Right renal cortex interstitium (tissue), 3 donors: ENCODE measurements at places on chromosomes 2 and 18. TPM values are rescaled to one million over a fixed set of nuclear protein-coding genes. Genes with fewer than 3 reads are reported as not detected.

GRCh38 chr2:85711578-85712060 is 17.5 kb downstream of the GNLY start:
- DNase-seq, result no peak

GRCh38 chr2:229066121-229066715 is 204.9 kb downstream of the PID1 start:
- DNase-seq, result no peak

DNA sequence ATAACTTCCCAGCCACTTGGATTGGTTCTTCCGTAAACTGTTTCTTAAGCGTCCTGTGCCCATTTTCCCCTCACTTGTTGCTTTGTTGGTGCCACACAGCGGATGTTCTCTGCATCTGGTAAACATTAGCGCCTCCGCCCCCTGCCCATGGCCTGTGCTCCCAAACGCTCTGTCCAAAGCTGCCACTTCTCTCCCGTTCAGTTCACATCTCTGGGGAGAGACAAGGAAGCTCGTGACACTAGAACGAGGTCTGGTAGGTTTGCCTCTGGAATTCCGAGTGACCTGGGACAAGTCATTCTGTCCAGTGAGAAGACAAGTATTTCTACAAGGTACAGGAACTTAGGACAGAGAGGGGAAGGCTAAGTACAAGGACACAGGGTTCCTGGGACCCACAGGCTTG is 9.4 kb downstream of the COPS9 start:
- no peak for DNase-seq

GRCh38 chr2:122805346-122805745 is 1049.9 kb downstream of the TSN start:
- no peak for DNase-seq

DNA sequence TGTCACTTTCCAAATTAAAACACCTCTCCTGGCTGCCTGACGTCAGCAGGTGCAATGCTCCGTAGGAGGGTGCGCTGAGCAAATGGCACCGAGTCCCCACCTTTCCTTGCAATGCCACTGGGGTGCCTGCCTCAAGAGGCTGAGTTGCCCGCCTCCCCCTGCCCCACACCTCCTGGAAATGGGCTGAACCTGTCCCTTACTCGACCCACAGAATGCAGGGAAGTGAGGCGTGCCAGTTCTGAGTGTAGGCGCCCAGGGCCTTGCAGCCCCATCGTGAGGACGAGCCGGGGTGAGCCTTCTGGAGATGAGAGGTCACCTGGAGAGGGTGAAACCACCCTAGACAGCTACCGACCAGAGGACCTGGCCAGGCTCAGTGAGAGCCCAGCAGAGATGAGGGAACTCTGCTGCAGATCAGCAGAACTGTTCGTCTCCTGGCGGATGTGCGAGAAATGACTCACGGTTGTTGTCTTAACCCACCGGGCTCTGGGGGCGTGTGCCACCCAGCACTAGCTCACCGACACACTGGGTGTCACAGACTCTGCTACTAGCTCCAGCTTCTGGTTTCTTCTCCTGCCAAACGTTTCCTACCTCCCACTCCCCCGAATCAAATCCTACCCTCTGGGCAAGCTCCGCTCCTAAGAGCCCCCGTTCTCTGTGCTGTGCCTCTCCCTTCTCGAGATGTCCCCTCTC is 168.7 kb upstream of the HDAC4 start:
- no peak for DNase-seq

DNA sequence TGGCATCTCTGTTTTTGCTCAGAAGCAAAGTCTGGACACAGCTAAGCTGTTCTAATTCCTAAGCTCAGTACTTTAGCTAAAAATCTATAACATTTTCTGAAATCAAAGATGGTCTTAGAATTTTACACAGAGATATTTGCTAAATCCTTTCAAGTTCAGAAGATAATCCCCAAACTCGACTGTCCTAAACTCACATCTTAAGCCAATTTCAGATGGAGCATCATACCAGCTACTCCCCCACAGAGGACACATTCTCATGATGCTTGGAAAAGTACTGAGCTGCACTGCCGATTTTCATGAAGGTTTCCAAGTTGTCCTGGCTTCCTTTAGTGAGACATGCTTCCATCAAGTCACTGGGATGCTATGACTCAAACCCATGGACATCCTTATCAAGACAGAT is 535.5 kb downstream of the SUCLG1 start:
- no peak for DNase-seq

DNA sequence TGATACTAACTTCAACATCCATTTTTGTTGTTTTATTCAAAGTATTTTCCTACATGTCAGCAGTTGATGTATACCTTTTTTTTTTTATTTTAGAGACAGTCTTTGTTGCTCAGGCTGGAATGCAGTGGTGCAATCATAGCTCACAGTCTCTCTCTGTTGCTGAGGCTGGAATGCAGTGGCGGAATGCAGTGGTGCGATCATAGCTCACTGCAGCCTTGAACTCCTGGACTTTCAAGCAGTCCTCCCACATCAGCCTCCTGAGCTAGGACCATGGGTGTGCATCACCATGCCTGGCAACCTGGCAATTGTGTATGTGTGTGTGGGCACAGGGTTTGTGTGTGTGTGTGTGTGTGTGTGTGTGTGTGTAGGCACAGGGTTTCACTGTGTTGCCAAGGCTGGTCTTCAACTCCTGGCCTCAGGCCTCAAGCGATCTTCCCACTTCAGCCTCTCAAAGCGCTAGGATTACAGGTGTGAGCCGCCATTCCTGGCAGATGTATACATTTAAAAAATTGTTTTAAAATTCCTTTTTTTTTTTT is 24.8 kb downstream of the SANBR start:
- no peak for DNase-seq

GRCh38 chr18:33901894-33902512 is 322.7 kb downstream of the NOL4 start:
- no peak for DNase-seq

DNA sequence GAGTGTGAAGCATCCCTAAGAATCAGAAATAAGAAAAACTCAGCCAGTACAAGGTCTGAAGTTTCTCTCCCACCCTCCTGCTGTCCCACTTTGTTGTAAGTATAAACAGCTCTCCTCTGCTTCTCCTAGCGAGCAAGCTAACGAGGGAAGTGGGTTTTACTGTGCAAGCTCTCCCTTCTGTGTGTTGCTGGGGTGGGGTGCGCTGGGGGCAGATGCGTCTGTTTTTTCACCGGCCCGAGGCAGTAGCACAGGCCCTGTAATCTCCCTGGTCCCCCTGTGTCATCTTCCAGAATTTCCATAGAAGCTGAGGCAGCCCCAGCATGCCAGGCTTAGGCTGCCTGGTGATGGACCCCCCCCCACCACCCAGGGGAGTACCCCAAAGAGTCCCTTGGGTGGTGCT is 9.4 kb upstream of the CXCR4 start:
- DNase-seq, result no peak

DNA sequence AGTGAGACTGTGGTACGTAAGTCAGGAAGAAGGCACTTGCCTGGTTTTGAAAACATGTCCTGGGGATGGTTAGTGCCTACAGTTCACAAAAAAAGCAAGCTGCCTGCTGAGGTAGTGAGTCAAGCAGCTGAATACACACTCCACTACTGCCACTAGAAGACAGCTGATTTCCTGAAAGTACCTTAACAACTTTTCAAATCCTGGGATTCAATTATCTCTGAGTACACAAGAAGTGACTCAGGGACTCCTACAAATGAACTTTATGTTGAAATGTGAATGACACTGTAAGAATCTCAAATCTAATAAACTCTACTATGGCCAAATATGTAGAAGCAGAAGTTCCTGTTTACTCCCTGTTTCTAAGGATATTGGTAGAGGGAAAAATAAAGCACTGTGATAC is 58.0 kb upstream of the ARL5A start:
- no peak for DNase-seq

- no peak for DNase-seq
Observed at GRCh38 chr2:64857581-64858471, 131.4 kb upstream of the SLC1A4 start.

- DNase-seq, result no peak
Observed at GRCh38 chr18:452816-453215, 47.7 kb downstream of the COLEC12 start.

GRCh38 chr18:55510809-55511208 is 77.2 kb downstream of the TCF4 start:
- no peak for DNase-seq

DNA sequence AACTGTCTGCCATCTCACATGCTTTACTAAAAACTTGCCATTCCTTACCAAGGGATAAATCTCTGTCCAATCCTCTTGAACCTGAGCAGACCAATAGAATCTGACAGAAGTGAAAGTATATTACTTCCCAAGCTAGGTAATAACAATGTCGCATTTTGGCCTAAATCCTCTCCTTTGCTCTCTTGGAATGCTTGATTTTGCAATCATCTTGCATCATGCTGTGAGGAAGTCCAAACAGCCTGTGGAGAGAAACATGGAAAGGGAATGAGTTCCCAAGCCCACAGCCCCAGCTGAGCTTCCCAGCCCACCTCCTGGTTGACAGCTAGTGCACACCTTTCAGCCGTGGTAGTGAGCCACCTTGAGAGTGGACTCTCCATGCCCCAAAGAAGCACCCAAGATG is 540.6 kb downstream of the STK39 start:
- no peak for DNase-seq

DNA sequence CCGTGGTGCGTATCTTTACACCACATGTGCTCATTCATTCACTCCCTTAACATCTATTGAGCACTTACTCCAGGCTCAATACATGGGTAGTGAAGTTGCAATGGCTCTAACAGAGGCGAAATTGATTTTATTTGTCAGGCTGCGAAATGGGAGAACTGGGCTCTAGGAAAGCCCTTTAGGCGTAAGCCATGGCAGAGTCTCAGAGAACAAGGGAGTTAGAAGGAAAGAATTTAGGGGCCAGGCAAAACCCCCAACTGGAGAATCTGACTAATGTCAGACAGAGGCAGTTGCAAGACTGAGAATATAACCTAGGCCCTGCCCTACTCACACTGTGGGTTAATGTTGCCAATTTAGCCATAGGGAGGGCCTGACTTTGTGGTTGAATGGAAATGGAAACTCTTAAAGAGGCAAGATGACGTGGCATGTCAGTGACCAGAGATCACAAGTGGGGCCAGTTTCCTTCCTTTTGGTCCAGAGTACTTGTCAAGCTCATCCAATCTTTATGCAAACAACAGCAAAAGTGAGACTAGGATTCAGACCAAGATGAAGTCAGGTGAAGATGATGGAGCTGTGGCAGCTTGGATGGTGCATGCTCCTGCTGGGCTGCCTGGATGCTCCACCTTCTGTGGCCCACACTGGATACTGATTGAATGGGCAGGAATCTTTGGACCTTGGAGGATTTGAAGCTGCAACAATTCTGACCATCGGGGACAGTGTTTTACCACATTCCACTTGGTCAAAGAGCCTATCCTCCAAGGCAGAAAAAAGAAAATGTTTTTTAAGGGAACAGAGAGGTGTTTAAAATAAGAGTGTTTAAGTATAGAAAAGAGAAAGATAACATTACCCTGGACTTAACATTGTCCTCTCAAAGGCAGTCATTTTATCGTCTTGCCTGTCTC is 92.2 kb downstream of the CAPN13 start:
- DNase-seq, result no peak

GRCh38 chr18:374721-375168 is 106.9 kb upstream of the THOC1 start:
- no peak for DNase-seq

DNA sequence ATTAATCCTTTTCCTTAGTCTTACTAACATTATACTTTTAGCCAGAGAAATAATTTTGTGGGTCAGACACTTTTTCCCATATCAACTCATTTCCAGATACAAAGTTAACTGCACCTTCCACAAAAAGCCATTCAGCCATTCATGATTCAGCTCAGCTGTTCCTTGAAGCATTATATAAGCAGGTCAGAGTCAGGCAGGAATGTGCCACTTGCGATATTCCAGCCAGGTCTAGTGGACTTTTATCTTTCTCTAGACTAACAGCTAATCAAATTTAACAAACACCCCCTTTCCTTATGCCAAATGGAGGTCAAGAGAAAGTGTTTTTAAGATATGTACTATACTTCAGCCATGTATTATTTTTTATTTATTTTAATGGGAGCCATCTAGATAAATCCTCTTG is 75.6 kb upstream of the EPB41L3 start:
- no peak for DNase-seq

GRCh38 chr2:1115843-1116539 is 165.3 kb downstream of the SNTG2 start:
- DNase-seq, result no peak

DNA sequence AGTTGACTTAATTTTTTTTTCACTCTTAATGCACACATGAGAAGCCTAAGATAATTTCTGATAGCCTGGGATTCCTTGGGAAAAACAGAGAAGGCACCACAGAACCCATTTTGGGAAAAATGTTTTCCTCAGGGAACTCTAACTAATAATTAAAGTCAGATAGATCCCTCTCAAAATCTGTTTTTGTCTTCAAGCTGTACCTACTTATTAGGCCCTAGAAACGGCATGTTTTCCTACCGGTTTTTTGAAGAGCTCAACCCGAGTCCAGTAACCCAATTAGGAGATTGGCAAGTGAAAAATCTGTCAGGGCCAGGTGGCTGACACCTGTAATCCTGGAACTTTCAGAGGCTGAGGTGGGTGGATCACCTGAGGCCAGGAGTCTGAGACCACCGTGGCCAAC is 16.1 kb upstream of the PDK1 start:
- no peak for DNase-seq

GRCh38 chr2:40820319-40820718 is 368.4 kb upstream of the SLC8A1 start:
- DNase-seq, result no peak

GRCh38 chr18:57975805-57976204 is 68.2 kb upstream of the NEDD4L start:
- no peak for DNase-seq

GRCh38 chr2:190927301-190927700 is 46.7 kb downstream of the GLS start:
- DNase-seq, result no peak

DNA sequence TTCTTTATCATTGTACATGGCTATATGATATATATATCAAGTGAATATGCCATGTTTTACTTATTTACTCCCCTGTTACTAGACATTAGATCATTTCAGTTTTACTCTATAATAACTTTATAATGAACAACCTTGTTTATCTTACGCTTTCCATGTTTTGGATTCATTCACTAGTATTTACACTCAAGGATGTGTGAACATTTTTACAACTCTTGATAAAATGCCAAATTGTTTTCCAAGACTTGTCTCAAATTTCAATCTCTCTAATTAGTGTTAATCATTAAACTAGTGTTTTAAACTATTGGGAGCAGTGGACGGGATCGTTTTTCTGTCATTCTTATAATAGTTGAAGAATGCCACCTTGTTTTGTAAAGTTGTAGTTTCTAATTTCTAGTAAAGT is 51.5 kb upstream of the B3GNT7 start:
- DNase-seq, result no peak

The RTTN gene
- polyA plus RNA-seq, result 20.2 TPM

The MEIS1 gene
- 132 TPM for polyA plus RNA-seq

The XDH gene
- 0.06 TPM for polyA plus RNA-seq

The CCT7 gene
- 292 TPM for polyA plus RNA-seq

The SULT1C4 gene
- 47.8 TPM for polyA plus RNA-seq

The CLHC1 gene
- polyA plus RNA-seq, result 22.0 TPM

The ANKRD30BL gene
- polyA plus RNA-seq, result 0.22 TPM

The STPG4 gene
- polyA plus RNA-seq, result not detected

The VAMP5 gene
- 39.0 TPM for polyA plus RNA-seq
